ENCODE measurements at places on chromosomes 4 and X.

- DNase-seq, result no peak
Observed at GRCh38 chrX:124194901-124195300, 137.6 kb upstream of the TEX13D start.

DNA sequence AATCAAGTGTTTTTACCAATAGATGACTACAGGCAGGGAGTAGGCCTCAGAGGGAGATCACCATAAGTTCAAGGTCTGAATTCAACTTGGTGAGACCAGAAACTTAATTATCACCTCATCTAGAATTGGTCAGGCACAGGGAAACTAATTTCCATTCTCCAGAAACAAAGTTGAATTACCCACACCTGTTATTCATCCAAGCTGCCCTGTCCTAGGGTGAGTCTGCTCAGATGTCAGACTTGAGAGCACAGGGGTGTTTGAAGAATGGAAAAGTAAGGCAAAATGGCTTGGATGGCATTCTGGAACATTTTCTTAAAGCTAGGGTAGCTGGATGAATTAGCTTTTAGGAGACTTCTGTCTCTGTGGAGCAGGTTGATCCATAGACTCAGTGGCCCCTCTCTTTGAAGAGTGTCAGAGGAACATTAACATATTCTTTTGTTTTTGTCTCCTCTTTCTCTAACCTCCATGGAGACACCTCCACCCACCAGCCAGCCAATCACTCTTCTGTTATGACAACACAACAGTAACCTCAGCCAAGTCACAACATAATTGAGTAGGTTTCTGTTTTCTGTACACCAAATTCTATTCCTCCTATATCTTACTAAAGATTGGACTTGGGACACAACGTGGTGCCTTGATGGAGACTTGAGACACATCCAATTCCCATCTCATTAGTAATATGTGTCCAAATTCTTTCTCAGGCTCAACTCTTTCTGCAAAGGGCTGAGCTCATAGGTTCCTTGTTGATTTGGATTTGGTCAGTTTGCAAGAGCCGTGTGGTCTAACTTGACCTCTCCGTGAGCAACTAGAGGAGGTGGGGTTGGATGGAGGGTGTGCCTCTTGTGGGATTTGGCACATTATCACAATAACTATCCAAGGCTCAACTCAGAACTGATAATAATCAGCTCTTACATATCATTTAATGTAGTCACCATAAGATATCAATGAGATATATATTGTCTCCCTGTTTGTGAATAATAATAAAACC is 45.1 kb downstream of the VSIG4 start:
- no peak for DNase-seq

DNA sequence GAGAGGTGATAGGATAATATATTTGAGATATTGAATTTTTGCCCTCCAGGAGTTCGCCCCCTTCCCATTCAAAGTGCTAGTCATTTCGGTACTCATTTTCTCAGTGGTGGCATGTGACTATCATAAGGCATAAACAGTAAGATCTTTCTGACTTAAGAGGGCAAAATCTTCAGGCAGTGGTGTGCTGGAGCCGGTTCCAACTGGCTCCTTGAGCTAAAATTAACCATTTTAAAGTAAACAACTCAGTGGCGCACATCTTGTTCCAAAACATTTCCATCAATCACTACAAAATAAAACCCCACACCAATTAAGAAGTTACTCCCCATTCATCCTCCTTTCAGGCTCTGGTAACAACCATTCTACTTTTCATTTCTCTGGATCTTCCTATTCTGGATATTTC is 43.3 kb downstream of the LUZP4 start:
- DNase-seq, result no peak

DNA sequence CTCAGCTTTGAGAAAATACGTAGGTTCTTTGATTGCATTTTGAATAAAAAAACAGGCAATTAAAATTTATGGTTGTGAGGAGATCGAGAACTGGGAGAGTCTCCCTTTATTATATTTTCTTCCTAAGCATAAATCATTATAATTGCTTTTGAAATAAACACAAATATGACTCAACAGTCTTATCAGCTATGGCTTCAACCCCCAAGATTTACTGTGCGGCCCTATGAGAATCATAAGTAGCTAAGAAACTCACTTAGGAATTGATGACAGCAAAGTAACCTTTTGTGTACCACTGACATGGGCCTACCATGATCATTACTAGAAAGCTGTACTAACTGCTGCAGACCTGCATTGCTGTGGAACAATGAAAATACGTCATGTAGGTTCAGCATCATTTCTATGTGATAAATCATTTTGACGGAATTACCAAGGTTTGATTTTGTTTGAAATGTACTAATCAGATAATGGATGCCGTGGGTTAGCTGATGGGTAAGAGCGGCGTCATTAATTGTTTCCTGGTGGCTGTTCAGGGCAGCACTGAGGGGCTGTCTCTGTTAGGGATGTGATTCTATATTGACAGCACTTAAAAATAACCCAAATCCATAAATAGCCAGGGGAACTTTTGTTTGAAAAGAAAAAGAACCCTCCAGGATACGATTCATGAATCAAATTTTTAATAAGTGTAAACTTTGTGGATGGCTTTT is 51.5 kb upstream of the GPRIN3 start:
- DNase-seq, result no peak

DNA sequence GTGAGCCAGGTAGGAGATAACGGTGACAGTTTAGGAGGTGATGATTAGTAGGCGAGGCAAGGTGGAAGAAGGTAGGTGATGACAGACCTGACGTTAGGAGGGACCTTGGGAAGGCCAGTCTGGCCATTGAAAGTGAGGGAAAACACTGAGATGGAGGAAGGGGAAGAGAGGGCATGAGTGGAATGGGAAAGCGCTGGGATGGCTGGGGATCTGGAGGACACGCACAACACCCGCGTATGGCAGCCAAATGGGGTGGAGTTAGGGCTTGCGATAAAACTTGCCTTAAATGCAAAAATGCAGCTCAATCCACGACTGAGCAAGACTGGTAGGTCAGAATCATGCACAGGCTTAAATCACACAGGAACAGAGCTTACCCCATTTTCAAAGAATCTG is 605 bp upstream of the CDKL2 start:
- no peak for DNase-seq

GRCh38 chr4:141306331-141306730 is 85.6 kb downstream of the ZNF330 start:
- DNase-seq, result no peak

DNA sequence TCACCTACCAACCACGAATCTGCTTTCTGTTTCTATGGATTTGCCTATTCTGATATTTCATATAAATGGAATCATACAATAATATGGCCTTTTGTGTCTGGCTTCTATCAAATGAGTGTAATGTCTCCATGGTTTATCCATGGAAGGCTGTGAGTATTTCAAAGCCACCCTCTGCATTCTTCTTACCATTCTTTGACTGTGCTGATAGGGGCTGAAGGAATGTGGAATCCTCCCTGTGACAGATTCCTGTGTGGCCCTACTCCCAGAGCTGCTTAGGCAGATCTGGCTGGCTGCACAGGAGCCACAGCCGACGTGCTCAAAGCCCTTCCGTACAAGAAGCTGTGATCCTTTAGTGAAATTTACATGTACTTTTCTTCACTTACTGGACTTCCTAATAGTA is 163.2 kb downstream of the HS6ST2 start:
- no peak for DNase-seq

DNA sequence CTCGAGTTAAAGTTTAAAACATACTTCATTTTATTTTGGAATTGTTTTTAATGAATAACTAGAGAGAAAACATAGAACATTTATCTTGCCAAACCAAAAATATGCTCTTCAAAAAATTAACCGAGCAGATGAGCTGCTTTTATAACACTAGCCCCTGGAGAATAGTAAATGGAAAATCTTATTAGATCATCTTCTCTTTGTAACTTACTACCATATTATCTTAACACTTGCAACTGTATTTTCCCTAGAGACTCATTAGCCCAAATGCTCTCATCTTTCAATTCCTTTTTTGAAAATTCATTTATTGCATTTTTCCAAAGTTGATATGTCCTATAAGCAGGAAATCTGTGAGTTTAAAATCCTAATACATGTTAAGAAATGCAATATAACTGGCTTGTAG is 143.3 kb downstream of the CAMK2D start:
- DNase-seq, result no peak

- DNase-seq, result no peak
Observed at GRCh38 chr4:100164808-100165760, 25.2 kb downstream of the DDIT4L start.

- DNase-seq, result no peak
Observed at GRCh38 chrX:131543774-131544173, at the start of gene OR13H1. OR13H1 (plus strand) TSS chrX:131544074; CDS start chrX:131544074, 0 bp downstream.

GRCh38 chr4:99863-100262 is 24.4 kb upstream of the ZNF718 start:
- no peak for DNase-seq

DNA sequence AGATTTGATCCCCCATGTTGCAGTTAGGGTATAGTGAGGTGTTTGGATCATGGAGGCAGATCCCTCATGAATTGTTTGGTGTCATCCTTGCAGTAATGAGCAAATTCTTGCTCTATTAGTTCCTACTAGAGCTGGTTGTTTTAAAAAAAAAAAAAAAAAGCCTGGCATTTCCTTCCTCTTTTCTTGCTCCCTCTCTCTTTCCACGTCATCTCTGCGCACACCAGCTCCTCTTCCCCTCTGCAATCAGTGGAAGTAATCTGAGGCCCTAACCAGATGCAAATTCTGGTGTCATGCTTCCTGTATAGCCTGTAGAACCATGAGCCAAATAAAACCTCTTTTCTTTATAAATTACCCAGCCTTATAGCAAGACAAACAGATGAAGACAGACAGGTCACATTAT is 24.5 kb downstream of the WDR17 start:
- DNase-seq, result no peak

- no peak for DNase-seq
Observed at GRCh38 chr4:63937961-63938360, 471.3 kb downstream of the TECRL start.

GRCh38 chr4:35978551-35978950 is 265.8 kb downstream of the ARAP2 start:
- DNase-seq, result no peak

Data from T follicular helper cell (primary cell).